Ecto neural progenitor cell (in vitro differentiated cells): ENCODE measurements at places on chromosomes 12 and 14.
A peak's percentile ranks its signal among the peaks of the same experiment; 100 is the strongest.

DNA sequence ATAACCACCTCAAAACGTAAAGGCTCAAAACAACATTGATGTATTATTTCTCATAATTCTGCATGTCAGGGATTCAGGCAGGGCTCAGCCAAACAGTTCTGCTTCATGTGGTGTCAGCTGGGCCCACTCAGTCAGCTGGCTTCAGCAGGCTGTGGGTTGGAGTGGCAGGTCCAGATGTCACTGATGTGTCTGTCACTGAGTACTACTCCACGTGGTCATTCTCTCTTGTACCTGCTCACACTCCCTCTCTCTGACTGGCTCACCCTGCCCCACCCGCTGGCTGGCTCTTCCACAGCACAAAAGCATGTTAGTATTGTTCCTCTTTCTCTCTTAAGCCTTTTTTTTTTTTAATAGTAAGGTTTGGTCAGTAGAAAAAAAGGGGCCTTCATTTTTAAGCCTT is 182.4 kb downstream of the DICER1 start:
- no peak for DNase-seq

GRCh38 chr12:80041692-80042091 is 57.6 kb upstream of the OTOGL start:
- DNase-seq: no peak

DNA sequence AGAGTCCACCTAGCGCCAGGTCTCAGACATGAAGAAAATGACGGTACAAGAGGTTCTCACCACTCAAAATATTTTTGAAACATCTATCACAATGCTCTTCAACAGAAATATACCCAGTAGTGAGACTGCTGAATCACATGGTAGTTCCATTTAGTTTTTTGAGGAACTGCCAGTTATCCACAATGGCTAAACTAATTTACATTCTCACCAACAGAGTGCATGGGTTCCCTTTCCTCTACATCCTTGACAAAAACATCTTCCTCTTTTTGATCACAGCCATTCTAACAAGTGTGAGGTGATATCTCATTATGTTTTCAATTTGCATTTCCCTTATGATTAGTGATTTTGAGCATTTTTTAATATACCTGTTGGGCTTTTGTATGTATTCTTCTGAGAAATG is 5.7 kb upstream of the GPR65 start:
- no peak for DNase-seq

- DNase-seq: no peak
Measured at GRCh38 chr12:805022-805632, 52.7 kb downstream of the WNK1 start.

- DNase-seq: no peak
Measured at GRCh38 chr14:25909045-25909747, 688.6 kb downstream of the NOVA1 start.

- DNase-seq: no peak
Measured at GRCh38 chr14:65639216-65639615, 226.7 kb downstream of the FUT8 start.

DNA sequence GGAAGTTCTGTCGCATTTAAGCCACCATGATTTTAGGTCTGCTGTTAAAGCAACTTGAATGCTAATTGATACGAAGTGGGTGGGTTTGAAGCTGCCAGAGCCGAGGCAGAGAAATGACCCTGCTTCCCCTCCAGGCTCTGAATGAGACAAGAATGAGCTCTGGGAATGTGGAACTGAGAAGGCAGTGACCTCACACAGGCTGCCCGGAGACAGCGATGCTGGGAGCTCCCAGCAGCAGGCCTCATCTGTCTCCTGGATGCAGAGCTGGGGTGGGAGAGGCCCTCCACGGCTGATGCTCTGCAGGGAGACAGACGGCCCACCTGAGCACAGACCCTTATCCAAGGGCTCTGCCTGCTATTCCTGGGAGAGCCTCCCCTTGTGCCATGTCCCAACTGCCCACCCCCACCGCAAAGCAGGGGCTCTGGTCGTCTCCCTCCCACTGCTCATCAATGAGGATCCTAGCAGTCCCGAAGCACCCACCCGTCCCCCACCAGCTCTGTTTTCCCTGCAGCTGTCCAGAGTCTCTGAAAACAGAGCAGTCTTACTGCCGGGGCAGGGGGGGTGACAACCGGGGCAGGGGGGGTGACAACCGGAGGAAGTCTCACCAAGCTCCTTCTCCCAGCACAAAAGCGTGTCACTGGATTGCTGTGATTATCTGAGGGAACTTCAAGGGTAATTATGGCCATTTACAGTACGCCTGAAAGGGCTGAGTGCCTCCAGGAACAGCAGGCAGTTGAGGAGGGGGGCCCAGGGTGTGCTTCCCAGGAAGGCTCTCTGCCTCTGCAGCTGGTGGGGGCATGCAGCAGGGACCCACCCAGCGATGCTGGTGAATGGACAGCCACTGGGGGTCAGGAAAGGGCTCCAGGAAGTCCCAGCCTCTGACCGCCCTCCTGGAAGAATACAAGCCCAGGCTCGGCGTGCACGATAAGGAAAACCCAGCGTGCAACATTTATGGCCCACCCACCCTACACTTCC is 67.8 kb downstream of the CHGA start:
- no peak for DNase-seq

- peak; percentile 49 for DNase-seq
Measured at GRCh38 chr14:49991491-49991890, 98.6 kb downstream of the ARF6 start.

DNA sequence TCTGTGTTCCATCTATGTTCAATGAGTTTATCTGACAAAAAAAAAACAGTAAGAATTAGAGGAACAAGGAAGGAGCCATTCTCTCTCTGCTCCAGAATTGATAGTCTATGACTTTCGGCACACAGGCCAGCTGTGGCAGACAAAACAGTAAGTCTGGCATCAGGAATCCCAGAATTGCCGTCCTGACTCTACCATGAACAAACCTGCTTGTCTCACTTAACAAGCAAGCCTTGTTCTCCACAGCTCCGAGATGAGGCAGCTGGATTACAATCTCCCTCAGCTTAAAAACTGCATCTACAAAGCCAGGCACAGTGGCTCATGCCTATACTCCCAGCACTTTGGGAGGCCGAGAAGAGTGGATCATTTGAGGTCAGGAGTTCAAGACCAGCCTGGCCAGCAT is 153.6 kb upstream of the TMCC3 start:
- no peak for DNase-seq

- no peak for DNase-seq
Measured at GRCh38 chr14:59273737-59274136, 85.3 kb downstream of the DAAM1 start.

DNA sequence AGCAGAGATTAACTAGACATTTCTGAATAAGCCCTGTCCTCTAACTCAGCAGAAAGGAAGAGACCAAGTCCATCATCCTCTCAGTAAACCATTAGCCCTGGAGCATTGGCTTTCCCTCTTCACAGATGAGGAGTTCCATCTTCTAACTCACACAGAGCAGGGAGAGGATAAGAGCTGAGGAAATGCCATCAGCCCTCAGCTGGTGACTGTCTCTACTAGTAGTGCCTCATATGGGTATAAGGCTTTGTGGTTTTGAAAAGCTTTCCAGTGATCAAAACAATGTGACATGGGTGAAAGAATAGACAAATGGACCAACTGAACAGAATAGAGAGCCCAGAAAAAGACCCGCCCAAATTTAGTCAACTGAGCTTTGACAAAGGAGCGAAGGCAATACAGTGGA is 197.2 kb upstream of the NUDT4 start:
- no peak for DNase-seq
